ENCODE measurements at places on chromosomes 5 and 9. TPM values are rescaled to one million over a fixed set of nuclear protein-coding genes. Genes with fewer than 3 reads are reported as not detected.

Gene CDH10
- total RNA-seq, result under 0.01 TPM

DNA sequence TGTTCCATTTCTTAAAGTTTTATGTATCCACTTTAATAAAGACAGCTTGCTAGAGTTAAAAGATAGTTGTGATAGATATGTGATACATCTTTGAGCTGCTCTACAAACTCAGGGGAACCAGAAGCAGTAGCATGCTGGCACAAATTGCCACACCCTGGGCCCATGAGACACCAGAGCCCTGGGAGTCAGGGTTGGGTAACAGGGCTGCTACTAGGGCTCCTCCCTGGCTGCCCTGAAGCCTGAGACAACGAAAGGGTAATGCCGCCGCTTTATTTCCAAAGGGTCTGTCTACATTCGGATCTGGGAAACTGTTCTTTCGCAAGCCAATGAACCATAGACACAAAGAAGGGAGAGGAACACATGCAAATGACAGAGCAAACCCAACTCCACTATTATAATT, 29.2 kb downstream of the PTPN3 start:
- DNase-seq, result no peak

- DNase-seq, result no peak
These were observed 2.9 kb downstream of the CDKN2A start for GRCh38 chr9:21991072-21991959.

DNA sequence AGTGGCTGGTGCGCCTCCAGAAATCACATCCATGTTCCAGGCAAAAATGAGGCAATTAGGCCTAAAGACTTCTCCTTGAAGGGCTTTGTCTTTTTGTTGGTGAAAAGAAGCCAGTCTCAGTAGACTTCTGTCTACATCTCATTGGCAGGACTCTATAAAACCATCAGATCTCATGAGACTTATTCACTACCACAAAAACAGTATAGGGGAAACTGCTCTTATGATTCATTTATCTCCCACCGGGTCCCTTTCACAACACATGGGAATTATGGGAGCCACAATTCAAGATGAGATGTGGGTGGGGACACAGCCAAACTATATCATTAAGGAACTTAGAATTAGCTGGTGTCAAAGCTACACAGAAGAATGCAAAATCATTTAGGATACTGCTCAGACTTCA, 77.7 kb upstream of the SNX2 start:
- DNase-seq, result no peak

DNA sequence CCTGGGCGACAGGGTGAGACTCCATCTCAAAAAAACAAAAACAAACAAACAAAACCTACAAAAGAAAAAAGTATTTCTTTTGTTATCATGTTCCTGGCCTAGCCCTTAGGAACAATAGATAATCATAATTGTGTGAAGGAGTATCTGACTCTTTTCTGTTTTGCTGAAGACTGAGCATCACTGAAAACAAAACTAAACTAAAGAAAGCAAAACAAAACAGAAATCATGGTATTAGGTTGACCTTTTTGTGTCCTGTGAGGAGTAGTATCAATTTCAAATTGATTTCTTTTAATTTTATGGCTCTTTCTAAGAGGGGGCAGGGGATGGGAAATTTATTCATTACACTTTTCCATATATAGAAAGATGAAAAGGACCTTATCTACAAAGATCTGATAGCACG, 246.0 kb downstream of the YTHDC2 start:
- no peak for DNase-seq
